ENCODE measurements at places on chromosomes 5 and 9. TPM values are rescaled to one million over a fixed set of nuclear protein-coding genes. Genes with fewer than 3 reads are reported as not detected.

The PHYHD1 gene
- polyA plus RNA-seq: 45.7 TPM

The SLCO6A1 gene
- polyA plus RNA-seq: not detected

The AHRR gene
- polyA plus RNA-seq: 0.61 TPM

The SPATA6L gene
- polyA plus RNA-seq: 7.3 TPM

The TRIM36 gene
- 0.52 TPM for polyA plus RNA-seq

The HMCN2 gene
- 2.7 TPM for polyA plus RNA-seq

The ZNF474 gene
- not detected for polyA plus RNA-seq

The C5orf58 gene
- polyA plus RNA-seq: not detected

The GABRB2 gene
- polyA plus RNA-seq: 0.07 TPM

The FOXD4L4 gene
- polyA plus RNA-seq: 0.08 TPM

The ELOVL7 gene
- polyA plus RNA-seq: 3.4 TPM

The FREM1 gene
- polyA plus RNA-seq: 15.4 TPM

The UNC5A gene
- 3.6 TPM for polyA plus RNA-seq

The LECT2 gene
- not detected for polyA plus RNA-seq

The LCN1 gene
- polyA plus RNA-seq: not detected

The BAAT gene
- polyA plus RNA-seq: 2.0 TPM

The PCDHB9 gene
- 0.76 TPM for polyA plus RNA-seq

The C9orf85 gene
- 4.7 TPM for polyA plus RNA-seq

The FAM200C gene
- 3.3 TPM for polyA plus RNA-seq

The ADAM19 gene
- polyA plus RNA-seq: 0.65 TPM

The SLC38A9 gene
- polyA plus RNA-seq: 11.6 TPM

The LOX gene
- 1.4 TPM for polyA plus RNA-seq

The IL13 gene
- polyA plus RNA-seq: 0.07 TPM

The NAA35 gene
- polyA plus RNA-seq: 6.6 TPM

The IL17B gene
- polyA plus RNA-seq: not detected

The LRRC19 gene
- polyA plus RNA-seq: 0.16 TPM

The VAV2 gene
- polyA plus RNA-seq: 20.5 TPM

The LAMC3 gene
- 5.1 TPM for polyA plus RNA-seq

The FAM151B gene
- polyA plus RNA-seq: 1.2 TPM

The FAM153A gene
- 2.9 TPM for polyA plus RNA-seq

The TBC1D2 gene
- 3.1 TPM for polyA plus RNA-seq

The PARP8 gene
- 8.1 TPM for polyA plus RNA-seq

The NUTM2G gene
- not detected for polyA plus RNA-seq

The PRUNE2 gene
- polyA plus RNA-seq: 19.1 TPM

The ADAMTS13 gene
- polyA plus RNA-seq: 18.9 TPM

The PHF24 gene
- 0.11 TPM for polyA plus RNA-seq

The OR13D1 gene
- not detected for polyA plus RNA-seq

The FBP2 gene
- 0.47 TPM for polyA plus RNA-seq

The GGTA1 gene
- polyA plus RNA-seq: 2.7 TPM

The CFAP77 gene
- not detected for polyA plus RNA-seq

The TMEM215 gene
- not detected for polyA plus RNA-seq

The OBP2B gene
- polyA plus RNA-seq: not detected

The INSL6 gene
- not detected for polyA plus RNA-seq

Data from pancreas (tissue), 10 donors.